Left hindlimb (tissue), 1 donor: ENCODE measurements at places on chromosomes 3 and 15.

GRCh38 chr15:44144184-44144583 lies 50.9 kb downstream of the FRMD5 start:
- no peak for DNase-seq

GRCh38 chr3:111923806-111924205 lies 55.0 kb upstream of the ABHD10 start:
- no peak for DNase-seq

DNA sequence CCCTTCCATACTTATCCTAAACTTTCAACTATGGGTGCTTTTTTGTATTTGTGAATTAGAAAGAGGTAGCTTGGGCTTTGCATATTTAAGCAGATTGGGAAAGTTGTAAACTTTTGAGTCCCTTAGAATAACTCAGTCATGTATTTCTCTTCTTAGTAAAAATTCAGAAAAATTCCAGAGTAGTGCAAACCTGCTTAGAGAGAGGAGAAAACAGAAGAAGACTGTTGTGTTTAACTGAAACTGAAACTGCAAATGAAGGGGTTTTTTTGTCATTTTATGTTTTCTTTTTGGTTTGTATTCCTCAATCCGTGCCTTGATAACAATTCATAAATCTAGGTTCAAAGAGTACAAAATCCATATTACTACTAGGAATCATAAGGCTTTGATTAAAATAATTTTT lies 31.3 kb downstream of the CD200 start:
- no peak for DNase-seq

- DNase-seq = no peak
Observed at GRCh38 chr3:61371123-61371522, 119.9 kb upstream of the FHIT start.

DNA sequence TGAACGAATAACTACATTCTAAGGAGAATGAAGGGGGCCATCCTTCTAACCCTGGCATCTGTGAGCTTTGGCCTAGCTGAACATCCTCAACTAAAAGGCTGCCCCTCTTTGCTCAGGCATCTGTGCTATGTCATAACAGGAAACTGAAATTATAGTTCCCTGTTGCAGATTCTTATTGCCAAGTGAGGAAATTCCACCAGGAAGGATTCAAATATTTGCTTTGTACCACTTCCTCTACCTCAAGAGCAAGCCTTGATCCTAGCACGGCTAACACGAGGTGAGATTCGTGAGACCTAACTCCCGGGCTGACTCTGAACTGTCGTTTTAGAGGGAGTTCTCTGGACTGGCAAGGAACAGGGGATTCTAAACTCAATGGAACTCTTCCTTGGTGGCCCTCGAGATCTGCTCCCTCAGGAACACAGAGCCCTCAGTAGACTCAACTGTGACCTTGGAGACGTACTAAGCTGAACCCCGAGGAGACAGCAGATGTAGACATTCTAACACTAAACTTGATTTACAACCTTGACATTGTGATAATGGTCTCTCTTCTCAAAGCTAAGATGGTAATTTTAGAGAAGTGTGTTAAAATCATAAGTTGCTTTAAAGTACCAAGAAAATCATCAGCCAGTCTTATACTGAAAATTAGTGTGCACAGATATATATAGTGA lies 4.2 kb downstream of the SPG21 start:
- DNase-seq = no peak

GRCh38 chr3:120763601-120764000 lies 21.1 kb downstream of the GTF2E1 start:
- DNase-seq = no peak

GRCh38 chr3:49785565-49786356 lies 581 bp downstream of the IP6K1 start:
- DNase-seq = no peak

- no peak for DNase-seq
Observed at GRCh38 chr3:195450731-195451229, 8.0 kb upstream of the ACAP2 start.

DNA sequence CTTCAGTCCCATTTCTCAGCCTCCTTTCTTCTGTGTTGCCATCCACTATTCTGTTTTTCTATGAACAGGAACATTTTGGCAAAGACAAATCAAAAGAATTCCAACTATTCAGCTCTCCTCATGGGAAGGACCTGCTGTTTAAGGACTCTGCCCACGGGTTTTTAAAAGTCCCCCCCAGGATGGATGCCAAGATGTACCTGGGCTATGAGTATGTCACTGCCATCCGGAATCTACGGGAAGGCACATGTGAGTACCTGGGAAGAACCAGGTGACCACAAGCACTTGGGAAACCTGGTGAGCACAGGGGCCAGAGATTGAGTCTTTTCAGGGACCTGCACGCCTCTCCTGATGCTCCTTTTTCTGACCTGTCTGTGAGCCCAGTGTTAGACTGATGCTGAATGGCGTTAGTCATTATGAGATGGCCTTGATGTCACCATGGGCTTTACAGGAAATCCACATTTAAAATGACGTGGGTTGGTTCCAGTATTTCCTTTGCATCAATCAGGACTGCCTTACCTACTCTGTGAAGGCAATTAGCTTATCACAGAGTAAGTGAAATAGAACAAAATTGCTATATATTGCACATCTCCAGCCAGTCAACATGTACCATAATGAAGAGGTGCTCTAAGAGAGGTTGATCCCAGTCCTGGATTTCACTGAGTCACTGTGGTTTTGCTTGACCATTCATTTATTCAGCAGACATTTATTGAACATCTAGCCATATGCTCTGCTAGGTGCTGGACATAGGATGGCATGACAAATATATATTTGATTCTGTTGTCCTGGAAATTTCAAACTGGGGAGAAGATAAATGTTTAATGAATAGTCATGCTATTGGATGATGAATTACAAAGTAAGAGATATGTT lies 11.7 kb downstream of the TF start:
- DNase-seq = no peak

- no peak for DNase-seq
Observed at GRCh38 chr3:39064646-39065045, 12.8 kb downstream of the WDR48 start.

GRCh38 chr3:69282181-69282580 lies 103.7 kb downstream of the FRMD4B start:
- no peak for DNase-seq

DNA sequence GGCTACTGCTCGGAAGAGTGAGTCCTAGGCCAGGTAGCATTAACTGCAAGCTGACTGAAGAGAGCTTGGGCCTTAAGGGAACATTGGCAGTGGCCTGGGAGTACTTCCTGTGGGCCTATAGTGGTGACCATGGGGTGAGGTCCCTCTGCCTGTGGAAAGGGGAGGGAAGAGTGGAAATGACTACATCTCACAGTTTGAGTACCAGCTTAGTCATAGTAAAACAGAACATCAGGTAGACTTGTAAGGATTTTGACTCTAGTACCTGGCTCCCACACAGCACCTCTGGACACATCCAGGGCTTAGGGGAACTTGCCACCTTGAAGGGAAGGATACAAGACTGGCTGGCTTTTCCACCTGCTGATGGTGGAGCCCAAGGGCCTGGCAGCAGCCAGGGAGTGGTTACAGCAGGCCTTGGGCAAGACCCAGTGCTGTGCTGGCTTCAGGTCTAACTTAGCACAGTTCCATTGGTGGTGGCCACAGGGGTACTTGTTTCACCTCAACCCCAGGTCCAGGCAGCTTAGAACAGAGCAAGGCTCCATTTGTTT lies 147.8 kb downstream of the SLC9A9 start:
- DNase-seq = no peak
